LoVo (cell line): ENCODE measurements at places on chromosomes 6 and 20.

GRCh38 chr20:60206259-60206658 lies 248.0 kb downstream of the CDH26 start:
- no peak for DNase-seq

DNA sequence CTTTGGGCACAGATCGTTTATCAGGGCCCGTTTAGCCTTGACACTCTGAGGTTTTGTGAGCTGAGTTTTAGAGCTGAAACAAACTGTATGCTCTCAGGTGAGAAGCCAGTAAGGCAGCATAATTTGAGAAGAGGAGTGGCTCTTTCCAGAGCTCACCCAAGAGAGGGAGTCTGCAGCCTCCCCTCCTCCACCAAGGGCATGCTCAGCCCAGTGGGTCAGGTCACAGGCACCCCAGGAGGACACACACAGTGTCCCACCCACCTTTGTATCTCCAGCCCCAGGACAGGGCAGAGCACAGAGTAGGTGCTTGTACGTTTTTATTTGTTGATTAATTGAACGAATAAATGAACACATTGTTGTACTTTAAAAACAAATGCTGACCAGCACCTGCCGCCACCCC lies 3.4 kb downstream of the TSPO2 start:
- DNase-seq = no peak

DNA sequence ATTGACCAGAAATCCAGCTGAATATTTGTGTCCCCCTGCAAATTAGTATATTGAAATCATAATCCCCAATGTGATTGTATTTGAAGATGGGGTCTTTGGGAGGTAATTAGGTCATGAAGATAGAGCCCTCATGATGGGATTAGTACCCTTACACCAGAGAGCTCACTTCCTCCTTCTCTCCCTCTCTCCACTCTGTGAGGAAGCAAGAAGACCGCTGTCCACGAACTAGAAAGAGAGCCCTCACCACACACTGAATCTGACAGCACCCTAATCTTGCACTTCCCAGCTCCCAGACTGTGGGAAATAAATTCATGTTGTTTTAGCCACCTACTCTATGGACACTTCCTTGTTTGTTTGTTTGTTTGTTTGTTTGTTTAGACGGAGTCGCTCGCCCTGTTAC lies 11.9 kb upstream of the PLAGL1 start:
- DNase-seq = no peak

- DNase-seq = no peak
Observed at GRCh38 chr6:157711060-157711459, 112.0 kb upstream of the SNX9 start.

- DNase-seq = no peak
Observed at GRCh38 chr20:24763386-24764026, 185.6 kb upstream of the CST7 start.

DNA sequence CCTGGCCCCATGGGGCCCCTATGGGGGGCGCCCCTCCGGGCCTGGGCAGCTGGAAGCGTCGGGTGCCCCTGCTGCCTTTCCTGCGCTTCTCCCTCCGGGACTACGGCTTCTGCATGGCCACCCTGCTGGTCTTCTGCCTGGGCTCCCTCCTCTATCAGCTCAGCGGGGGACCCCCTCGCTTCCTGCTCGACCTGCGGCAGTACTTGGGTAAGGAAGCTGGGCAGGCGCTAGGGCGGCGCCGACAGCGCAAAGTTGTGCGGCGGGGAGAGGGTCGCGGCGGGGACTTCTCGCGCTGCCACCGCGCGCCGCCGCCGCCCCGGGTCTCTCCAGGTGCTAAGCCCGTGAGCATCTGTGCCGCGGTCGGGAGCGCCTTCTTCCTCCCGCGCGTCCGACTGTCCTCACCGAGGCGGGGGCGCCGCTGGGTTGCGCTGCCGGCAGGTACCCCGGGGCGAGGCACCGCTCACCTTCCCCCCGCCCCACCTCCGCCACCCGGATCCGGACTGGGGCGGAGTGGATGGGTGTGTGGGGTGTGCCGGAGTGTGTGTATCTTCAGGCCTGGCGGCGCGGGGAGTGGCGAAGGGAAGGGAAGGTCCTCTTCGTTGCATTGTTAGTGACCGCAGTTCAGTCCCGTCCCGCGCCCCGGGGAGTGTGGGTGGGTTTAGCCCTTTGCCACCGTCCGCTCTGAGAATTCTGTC lies 788 bp downstream of the UST start:
- DNase-seq = peak; percentile 56

DNA sequence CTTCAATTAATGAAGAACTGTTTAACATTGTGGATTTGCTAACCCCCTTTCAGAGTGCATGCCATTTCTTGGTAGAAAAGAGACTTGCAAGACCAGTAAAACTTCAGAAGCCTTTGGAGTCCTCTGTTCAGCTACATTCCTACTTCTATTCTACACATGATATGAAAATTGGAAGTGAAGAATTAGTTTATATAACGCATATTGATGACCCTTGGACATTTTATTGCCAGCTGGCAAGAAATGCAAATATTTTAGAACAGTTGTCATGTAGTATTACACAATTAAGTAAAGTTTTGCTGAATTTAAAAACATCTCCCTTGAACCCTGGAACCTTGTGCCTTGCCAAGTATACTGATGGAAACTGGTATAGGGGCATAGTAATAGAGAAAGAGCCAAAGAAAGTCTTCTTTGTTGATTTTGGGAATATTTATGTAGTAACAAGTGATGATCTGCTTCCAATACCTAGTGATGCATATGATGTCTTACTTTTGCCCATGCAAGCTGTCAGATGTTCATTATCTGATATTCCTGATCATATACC lies 3.3 kb downstream of the TDRD6 start:
- DNase-seq = no peak

DNA sequence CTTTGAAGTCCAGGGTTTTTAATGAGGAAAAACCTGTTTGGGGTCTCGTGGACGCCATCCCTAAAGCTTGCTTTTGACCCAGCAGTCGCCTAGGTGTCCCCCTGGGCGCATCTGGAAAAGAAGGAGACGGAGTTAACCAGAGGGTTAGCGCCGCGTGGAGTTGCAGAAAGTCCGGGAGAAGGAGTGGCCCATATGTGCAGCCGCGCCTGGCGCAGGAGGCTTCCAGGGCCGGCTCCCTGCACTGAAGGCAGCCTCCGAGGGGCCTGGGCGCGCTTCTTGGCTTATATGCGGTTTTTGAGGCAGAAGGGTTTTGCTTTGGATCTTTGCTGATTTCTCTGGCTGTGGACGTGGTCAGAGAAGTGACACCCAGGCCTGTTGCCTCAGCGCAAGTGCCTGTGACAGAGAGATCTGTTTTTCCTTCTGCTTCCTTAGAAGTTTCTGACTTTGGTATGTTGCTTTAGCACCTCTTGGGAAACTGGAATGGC lies 987 bp downstream of the TMEM181 start:
- peak; percentile 25 for DNase-seq

DNA sequence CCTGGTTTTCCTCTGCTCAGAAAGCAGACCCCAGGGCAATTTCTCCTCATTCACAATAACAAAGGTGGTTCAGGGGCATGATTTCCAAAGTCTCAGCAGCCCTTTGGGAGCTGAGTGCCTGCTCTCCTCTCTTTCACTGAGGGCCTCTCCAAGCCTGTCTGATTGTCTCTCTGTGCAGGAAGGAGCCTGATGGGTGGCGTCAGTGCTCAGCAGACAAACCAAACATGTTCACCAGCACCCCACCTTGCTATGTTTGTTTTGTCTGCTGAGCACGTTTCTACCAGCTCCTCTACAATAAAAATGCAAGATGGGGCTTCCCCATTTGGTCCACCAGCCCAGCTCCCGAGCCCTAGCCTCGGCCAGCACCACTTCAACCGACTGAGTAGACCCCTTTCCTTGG lies 25.4 kb upstream of the TCP11 start:
- no peak for DNase-seq

- no peak for DNase-seq
Observed at GRCh38 chr20:41587523-41587922, 30.7 kb downstream of the CHD6 start.

DNA sequence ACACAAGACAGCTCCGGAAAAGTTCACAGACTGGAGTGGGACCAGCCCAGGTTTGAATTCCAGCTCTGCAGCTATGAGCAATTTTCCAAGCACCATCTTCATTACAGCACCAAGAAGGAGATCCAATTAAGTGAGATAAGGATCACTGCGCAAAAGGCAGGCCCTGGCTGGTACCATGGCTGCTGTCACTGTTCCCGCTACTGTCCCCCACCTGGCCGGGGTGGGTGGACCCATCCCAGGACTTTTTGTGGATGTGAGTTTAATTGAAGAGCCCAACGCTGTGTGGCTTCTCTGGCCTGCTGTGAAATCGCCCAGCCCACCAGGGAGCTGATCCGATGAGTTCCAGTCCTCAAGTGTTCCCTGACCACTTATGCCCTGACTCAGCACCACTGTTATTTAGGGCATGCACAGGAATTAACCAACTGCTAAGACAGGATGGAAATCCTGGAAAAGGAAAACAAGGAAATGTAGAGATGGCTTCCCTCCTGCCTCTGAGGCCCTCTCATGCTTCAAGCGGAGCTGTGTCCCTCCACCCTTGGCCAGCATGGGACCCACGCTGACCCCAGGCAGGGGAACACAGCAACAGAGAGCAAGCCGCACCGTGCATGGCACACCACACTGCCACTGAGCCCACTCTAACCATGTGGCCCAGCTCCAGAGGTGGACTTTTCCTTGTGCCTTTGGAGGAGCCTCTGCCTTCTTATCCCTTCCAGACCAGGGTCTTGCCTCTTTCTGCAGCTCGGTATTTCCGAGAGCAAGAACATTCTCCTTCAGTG lies 150.0 kb upstream of the CST7 start:
- DNase-seq = no peak

DNA sequence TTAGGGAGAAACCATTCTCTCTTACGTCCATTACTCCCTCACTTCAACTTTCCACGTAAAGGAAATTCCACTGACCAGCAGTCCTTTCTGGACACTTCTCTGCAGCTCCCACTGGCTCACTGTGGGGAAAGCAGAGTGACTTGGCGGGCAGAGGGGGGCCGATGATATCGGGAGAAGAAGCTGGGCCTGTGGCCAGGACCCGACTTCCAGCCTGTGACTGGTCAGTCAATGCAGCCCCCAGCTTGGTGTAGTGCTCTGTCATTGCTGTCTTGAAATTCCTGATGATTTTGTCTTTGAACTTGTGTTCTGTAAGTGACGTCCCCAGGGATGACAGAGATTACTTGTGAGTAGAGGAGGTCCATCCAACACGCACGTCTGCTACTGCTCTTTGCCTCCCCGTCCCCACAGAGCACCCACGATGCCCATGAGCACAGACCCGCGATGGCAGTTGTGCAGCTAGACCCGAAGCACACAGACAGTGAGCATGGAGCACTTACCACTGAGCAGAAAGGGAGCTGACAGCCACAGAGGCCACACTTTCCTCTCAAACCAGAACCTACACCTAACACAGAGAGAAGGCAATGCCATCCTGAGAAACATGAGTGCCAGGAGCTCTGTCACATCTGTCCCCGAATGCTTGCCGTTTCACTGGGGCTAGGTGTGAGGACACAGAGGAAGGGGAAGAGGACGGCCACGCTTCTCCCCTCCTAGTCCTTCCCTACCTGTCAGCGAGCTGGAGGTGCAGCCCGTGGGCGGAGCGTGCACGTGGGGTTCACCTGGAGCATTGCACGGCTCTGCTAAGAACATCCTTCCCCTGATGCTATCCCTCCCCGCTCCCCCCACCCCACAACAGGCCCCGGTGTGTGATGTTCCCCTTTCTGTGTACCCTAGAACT lies 25.7 kb downstream of the DACT2 start:
- no peak for DNase-seq

DNA sequence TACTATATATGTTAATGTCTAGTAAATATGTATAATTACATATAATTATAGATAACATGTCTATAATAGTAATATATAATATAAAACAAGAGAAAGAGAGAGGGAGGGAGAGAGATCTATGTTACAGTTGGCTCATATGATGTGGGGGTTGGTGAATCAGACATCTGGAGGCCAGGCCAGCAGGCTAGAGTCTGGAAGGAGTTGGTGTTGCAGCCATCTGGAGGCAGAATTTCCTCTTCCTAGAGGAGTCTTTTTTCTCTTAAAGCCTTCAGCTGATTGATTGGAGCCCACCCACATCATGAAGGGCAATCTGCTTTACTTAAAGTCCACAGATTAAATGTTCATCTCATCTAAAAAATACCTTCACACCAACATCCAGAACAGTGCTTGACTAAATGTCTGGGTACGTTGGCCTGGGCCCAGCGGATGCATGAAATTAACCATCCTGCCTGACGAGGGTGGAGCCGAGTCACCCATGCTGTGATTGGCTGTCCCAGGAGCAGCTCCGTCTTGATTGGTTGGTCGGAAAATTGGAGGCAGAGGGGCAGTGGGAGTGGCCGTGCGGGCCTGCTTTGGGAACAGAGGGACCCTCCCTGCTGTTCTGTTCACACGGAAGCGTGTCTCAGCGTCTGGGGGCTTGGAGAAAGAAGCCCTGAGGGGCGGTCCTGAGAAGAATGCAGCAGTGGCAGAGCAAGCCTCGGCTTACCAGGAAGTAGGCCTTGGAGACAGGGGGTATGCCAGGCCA lies 392.4 kb downstream of the QKI start:
- no peak for DNase-seq
